ENCODE measurements at places on chromosomes 12 and 14. TPM values are rescaled to one million over a fixed set of nuclear protein-coding genes. Genes with fewer than 3 reads are reported as not detected.

The SPTB gene
- 4.3 TPM for polyA plus RNA-seq

- no peak for DNase-seq
Measured at GRCh38 chr12:128853600-128854197, 421 bp downstream of the GLT1D1 start.

The LRTM2 gene
- polyA plus RNA-seq: not detected

The DPPA3 gene
- not detected for polyA plus RNA-seq

The TAS2R50 gene
- polyA plus RNA-seq: not detected

DNA sequence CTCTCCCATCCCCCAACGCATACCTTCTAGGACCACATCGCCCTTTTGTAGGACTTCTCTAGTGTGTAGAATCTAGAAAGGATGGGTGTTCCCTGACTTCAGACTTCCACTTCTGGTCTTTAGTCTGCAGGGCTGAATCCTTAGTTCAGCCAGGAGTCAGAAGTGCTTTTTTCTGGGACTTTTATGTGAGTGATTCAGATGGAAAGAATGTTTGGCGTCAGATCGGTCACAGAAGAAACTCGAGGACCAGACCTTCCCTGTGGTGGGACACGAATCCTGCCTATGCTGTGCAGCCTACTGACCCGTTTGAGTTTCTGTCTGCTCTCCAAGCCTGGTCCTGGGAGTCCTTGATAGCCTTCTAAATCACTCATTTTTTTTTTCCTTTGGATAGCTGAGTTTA, 165.4 kb upstream of the SSTR1 start:
- DNase-seq: peak; percentile 25

DNA sequence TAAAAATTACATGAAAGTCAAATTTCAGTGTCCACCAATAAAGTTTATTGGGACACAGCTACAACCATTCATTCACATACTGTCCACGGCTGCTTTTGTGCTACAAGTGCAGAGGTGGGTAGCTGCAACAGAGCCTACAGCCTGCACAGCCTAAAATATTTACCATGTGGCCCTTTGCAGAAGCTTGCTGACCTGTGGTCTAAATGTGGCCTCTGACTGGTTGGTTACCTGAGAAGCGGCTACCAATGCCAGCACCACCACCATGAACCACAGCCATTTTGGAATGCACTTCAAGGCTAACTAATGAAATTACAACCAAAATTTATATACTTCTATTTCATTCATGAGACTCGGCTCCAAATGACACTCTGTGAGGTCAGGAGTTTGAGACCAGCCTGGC, 58.6 kb downstream of the NT5DC3 start:
- DNase-seq: no peak

- DNase-seq: no peak
Measured at GRCh38 chr12:4717806-4718205, 2.4 kb upstream of the GALNT8 start.

DNA sequence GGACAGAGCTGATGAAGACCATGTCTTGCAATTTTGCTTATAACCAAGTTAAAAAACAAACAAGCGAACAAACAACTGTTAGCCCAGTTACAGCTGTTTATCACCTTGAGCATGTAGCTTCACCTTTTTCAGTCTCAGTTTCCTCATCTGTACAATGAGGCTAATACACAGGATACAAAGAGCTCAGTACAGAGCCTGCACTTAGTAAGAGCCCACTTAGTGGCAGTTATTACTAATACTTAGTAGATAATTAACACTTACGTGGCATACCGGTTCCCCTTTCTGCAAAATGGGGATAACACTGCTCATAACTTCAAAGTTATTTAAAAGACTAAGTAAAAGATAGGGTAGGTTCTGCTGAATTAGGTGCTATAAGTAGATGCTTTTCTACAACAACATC, 228.0 kb downstream of the MON2 start:
- DNase-seq: no peak

The SGPP1 gene
- polyA plus RNA-seq: 20.2 TPM

GRCh38 chr12:123043536-123044001, 63.1 kb downstream of the ARL6IP4 start:
- peak; percentile 48 for DNase-seq

- no peak for DNase-seq
Measured at GRCh38 chr14:50524731-50525515, 7.4 kb downstream of the MAP4K5 start.

GRCh38 chr14:68297039-68297438, 477.5 kb downstream of the RAD51B start:
- peak; percentile 78 for DNase-seq

The OASL gene
- 0.46 TPM for polyA plus RNA-seq

- no peak for DNase-seq
Measured at GRCh38 chr12:22709292-22709691, 84.3 kb downstream of the ETNK1 start.

GRCh38 chr14:56976211-56976610, 165.9 kb upstream of the OTX2 start:
- DNase-seq: no peak

DNA sequence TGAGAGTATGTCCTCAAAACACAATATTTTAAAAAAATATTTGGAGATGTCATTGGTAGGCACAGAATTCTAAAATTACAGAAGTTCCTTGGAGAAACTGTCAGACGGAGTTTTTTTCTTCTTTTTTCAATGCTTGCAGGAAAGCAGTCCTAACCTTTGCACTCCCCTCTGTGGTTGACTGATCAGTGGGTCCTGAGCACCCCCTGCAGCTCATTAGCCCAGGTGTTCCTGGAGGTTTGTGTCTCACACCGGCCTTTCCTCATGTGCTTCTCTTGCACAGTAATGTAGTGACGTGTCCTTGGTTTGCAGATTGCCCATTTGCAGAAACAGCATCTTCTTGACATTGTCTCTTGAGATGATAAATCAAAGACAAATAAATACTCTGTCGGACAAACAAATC, 513.0 kb downstream of the TMEM121 start:
- no peak for DNase-seq

DNA sequence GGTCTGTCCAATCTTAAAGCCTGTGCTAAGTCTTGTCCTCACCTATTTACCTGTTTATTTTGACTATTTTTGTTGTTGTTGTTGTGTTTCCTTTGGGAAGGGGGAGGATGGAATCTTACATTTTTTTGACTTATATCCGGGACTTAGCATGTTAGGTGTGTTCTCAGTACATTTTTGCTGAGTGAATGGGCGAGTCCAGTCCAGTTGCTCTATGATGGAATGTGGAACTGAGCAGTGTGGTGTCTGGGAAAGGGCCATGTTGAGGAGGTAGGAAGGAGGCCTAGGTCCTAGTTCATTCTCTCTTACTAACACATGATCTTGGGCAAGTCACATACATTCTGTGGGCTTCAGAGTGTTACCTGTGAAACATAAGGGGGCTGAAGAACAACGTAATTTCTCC, 80.9 kb upstream of the SLC38A2 start:
- no peak for DNase-seq

DNA sequence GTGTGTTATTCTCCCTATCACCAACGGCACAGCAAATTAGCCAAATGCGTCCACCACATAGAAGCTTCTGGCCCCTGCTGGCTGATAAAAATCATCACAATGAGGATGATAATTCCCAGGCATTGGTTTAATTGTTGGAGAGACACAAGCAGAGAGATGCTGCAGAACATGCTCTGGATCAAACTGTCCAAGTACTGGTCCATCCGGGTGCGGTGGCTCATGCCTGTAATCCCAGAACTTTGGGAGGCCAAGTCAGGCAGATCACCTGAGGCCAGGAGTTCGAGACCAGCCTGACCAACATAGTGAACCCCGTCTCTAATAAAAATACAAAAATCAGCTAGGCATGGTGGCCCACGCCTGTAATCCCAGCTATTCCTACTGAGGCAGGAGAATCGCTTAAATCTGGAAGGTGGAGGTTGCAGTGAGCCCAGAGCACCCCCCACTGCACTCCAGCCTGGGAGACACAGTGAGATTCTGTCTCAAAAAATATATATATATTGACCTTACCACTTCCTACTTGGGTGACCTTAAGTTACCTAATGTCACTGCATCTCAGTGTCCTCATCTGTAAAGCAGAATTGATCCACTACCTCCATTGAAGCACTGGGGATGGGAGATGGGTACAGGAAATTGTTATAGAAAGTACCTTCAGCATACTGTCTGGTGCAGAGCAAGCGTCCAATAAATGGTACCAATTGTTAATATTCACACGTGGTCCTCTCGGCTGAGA, 83.7 kb upstream of the EGLN3 start:
- no peak for DNase-seq

The PRPH gene
- 1.2 TPM for polyA plus RNA-seq

DNA sequence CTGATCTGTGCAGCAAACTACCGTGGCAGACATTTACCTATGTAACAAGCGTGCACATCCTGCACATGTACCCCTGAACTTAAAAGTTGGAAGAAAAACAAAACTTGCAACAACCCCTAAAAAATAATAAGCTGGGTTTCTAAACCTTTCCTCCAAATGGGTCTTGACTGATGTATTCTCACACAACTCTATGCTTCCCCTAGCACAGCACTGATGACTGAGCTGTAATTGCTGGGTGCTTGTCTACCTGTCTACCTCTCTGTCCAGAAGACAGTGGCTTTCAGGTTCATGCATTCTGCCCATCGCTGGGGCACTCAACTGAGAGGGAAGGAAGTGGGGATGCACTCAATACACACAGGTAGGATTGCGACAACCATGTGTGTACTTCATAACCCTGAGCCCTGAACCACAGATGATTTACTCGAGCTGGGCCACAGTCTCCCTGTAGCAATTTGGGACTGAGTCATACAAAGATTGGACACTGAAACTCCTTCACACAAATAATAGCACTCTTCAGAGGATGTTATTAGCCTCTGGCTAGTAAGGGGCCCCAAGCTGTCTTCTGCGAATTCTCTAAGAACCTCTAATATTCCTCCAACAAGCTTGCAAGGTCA, 44.8 kb upstream of the TMPO start:
- no peak for DNase-seq

The CCDC177 gene
- polyA plus RNA-seq: not detected

- no peak for DNase-seq
Measured at GRCh38 chr14:56026506-56026905, 91.7 kb upstream of the PELI2 start.

GRCh38 chr12:123237646-123238329, 4.6 kb downstream of the MTRFR start:
- DNase-seq: no peak

- no peak for DNase-seq
Measured at GRCh38 chr12:13603953-13604352, 377.4 kb downstream of the GRIN2B start.

GRCh38 chr14:74554742-74555362, 57.2 kb downstream of the LTBP2 start:
- DNase-seq: no peak

- no peak for DNase-seq
Measured at GRCh38 chr14:24270537-24271133, 762 bp downstream of the RABGGTA start.

The SIX1 gene
- polyA plus RNA-seq: 0.86 TPM

GRCh38 chr12:58969237-58969636, 48.9 kb upstream of the LRIG3 start:
- DNase-seq: no peak

DNA sequence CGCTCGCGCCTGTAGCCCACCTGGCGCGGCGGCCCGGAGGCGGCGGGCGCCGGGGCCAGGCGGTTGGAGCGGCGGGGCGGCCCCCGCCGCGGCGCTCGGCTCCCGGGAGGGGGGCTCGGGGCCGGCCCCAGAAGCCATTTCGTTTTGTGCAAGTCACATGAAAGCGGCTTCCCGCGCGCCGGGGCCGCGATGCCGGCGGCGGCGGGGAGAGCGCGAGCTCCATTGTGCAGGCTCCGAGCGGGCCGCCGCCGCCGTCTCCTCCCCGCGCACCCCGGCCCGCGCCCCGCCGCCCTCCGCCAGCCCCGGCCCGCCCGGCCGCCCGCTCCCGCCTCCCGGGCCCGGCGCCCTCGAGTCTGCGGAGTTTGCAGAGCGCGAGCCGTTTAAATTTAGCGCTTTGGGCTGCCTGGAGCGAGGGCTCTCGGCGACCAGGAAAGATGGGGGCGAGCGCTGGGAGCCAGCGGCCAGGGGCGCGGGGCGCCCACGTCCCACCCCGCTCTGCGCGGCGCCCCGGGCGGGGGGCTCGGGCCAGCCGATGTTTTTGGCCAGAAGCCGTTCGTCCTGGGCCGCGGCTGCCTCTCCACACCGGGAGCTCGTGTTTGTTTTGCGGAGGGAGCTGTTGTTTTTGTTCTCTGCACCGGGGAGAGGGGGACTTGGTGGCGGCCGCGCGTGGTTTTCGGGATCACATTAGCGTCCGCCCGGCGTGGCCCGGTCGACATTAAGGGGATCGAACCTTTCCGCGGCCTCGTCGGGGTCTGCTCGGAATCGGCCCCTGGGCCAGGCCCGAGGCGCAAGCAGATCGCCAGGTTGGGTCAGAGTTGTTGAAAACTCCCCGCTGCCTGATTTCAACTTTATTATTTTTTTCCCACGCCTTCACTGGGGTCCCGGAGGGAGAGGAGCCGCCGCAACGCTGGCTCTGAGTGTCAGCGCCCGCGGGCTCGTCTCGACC, 982 bp downstream of the BCL7A start:
- no peak for DNase-seq

- DNase-seq: no peak
Measured at GRCh38 chr14:92497391-92497790, 16.2 kb upstream of the RIN3 start.

GRCh38 chr12:39835517-39836489, 216.2 kb upstream of the ABCD2 start:
- DNase-seq: no peak

DNA sequence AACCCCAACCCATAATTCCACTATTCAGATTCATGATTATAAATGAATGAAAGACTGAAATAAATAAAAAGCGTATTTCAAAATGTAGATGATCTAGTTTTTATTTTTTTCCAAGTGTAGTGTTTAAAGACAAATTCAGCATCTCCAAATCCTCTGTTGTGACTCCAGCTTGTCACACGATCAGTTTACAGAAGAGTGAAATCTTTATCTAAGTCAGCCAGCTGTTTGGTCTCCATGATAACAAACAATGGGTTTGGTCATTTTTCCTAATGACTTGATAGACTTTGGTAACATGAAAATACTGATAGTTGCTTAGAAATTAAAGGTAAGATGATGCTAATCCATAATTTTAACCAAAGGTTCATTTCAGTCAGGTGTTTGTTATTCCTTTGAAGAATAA, 114.5 kb upstream of the RASSF8 start:
- DNase-seq: no peak

The CACNA1C gene
- 15.2 TPM for polyA plus RNA-seq

- DNase-seq: no peak
Measured at GRCh38 chr14:92846162-92846897, 52.2 kb downstream of the GOLGA5 start.

DNA sequence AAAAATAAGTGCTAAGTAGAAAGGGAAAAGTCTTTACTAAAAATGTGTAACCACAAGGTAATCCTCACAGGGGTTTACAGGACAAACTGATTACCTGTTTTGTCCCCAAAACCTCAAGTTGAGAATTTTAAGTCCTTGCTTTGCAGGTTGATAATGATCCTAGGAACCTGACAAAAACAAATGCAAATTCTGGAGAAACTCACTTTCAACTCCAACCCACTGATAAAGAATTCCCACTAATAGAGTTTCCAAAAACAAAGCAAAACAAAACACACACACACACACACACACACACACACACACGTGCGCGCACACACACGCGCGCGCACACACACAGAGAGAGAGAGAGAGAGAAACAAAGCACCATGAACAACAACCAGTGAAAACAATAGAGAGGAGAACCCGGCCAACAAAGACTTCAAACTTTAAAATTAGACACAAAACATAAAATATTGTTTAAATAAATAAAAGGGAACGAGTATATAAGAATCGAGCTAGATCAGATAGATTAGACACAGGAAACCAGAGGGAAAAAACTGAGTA, 187.0 kb upstream of the FOXN3 start:
- DNase-seq: no peak
